Cardiac fibroblast (primary cell): ENCODE measurements at places on chromosomes 6 and 20.

- DNase-seq: peak; percentile 73
Observed at GRCh38 chr6:106546691-106547414, 82.4 kb downstream of the RTN4IP1 start.

- DNase-seq: peak; percentile 84
Observed at GRCh38 chr20:11431621-11432020, 486.1 kb upstream of the BTBD3 start.

GRCh38 chr20:44861531-44862006 lies 23.9 kb upstream of the YWHAB start:
- peak; percentile 73 for DNase-seq

DNA sequence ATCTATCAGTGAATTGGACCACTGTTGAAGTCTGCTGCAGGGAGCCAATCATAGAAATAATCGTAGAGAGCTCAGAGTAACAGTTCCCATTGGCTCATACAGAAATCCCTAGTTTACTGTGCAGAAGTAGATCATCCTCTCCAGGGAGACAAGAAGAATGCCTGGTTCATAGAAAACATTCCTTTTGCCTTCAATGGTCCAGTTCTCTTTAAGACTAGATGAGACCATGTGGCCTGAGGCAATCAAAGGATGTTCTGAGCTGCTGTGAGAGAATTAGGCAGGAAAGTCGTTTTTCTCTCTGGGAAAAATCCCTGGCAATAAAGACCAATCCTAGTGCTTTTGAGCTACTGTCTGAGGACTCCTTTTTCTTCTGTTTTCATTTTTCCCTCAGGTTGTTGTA lies 208.4 kb downstream of the CENPW start:
- DNase-seq: peak; percentile 5

- DNase-seq: no peak
Observed at GRCh38 chr6:145067430-145067829, 667.9 kb downstream of the EPM2A start.
